ENCODE measurements at places on chromosomes 1 and 21. TPM values are rescaled to one million over a fixed set of nuclear protein-coding genes. Genes with fewer than 3 reads are reported as not detected.
A peak's percentile ranks its signal among the peaks of the same experiment; 100 is the strongest.

Gene AMPD1
- not detected for total RNA-seq

Gene CELA2A
- total RNA-seq: not detected

Gene SDCCAG8
- total RNA-seq: 69.2 TPM

DNA sequence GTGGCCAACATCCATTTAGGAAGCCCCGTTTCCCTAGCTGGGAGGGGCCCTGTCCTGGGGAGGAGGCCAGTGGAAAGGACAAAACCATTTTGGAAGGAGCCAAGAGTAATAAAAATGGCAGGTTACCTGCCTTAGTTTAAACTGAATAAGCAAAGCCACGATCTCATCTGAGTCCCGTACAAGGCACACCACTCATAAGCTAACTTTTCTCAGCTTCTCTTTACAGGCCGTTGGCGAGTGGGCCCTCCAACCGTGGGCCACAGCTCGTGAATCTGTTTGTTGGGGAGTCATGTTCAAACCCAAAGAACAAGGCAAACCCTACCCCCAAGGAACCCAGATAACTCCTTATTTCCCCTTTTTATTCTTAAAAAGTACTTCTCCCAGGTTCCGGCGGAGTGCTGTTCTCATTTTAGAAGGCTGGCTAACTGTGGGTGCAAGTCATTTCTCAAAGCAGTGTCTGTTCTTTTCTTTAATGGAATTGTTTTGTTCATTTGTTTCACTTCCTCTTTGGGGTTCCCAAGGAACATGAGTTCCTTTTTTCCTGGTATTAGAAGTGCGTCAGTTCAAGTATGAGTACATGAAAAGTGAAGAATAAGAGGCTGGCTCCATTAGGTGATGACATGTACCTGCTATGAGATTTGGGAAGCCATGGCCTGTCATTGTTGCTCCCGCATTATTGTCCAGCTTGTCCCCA lies 89.0 kb downstream of the PSMG1 start:
- no peak for DNase-seq

GRCh38 chr1:31038360-31038759 lies 27.2 kb downstream of the PUM1 start:
- peak; percentile 69 for DNase-seq

- DNase-seq: no peak
Observed at GRCh38 chr1:177800400-177801088, 169.3 kb downstream of the SEC16B start.

- DNase-seq: no peak
Observed at GRCh38 chr1:216721863-216722262, 1.4 kb downstream of the ESRRG start.

- no peak for DNase-seq
Observed at GRCh38 chr1:119865627-119866026, 30.7 kb downstream of the ADAM30 start.

DNA sequence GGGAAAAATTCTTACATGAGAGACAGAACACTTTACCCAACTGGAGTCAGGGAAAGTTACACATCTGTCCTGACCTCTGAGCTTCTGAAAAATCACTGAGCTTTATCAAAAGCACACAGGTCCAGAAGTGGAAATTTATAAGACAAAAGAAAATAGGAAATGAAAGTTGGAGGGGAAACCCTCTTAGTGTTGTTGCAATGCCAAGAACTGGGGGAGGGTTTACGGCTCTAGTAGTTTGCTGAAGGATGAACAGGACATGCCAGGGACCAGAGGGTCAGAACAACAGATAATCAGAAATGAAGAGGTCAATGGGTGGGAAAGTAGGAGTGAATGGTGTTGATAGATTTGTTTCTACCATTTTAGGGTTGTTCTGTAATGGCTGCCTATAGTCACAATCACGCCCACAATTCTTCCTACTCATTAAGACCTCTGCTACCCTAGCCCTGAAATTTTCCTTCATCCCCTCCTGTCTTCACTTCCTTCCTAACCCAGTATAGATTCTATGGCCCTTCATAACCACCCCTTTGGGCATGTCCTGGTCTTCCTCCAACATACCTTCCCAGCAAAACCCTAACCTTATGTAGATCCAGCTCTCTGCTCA lies 30.3 kb upstream of the FMOD start:
- DNase-seq: no peak
